ENCODE measurements at places on chromosomes 4 and X.

GRCh38 chrX:118197730-118198129 lies 81.1 kb upstream of the KLHL13 start:
- DNase-seq: no peak

DNA sequence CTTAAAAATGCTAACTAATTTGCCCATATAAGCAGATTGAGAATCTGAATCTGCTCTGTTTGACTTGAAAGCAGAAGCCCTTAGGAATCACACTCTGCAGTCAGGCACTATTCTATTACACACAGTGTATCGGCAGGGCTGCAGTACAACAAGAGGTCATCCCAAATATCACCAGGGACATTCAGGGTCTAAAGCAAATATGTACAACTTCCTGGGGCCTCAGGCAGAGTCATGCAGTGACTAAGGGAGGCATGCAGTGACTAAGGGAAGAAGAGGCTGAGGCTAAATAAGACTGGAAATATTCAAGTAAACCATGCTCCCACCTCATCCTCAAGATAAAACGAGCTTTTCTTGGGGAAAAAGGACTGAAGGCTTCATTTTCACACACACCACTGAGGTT lies 20.9 kb downstream of the MAPK10 start:
- no peak for DNase-seq

- no peak for DNase-seq
Observed at GRCh38 chrX:111353793-111354192, 58.2 kb downstream of the DCX start.

GRCh38 chr4:122679946-122680345 lies 52.6 kb upstream of the BBS12 start:
- no peak for DNase-seq

Measured in right renal pelvis (tissue), 4 donors.